ENCODE measurements at places on chromosomes 5 and 9.

DNA sequence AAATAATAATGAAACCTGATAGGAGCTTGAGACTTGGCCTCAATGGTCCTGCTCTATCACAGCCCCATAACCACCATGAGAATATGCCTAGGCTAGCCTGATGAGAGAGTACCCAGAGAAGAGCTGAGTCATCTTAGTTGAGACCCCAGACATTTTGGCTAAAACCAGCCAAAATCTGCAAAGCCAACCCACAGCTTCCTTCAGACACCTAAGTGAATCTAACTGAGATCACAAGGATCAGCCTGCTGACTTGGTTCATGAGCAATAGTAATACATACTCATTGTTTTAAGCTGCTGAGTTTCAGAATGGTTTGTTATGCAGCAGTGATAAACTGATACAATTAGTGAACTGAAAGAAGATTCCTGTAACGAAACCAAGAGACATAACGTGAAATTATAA lies 473.7 kb upstream of the PTGER4 start:
- DNase-seq: no peak

DNA sequence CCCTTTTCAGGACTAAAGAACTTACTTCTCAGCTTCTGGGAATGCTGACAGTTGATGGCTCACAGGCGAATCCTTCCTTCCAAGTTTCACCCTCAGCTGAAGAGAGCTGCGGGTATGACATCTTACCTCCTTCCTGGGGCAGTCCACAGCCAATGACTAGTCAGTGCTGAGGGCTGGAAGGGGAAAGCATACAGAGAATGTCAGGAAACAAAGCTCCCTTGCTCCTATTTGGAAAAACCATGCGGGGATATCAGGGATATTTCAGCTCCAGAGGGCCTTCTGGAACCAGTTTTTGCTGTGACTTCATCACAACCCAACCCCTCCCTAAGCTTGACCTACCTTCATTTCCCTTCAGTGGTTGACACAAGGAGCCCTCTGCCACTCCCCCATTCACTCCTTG lies 15.7 kb downstream of the FTMT start:
- no peak for DNase-seq

GRCh38 chr5:9380109-9380508 lies 165.8 kb downstream of the SEMA5A start:
- DNase-seq: no peak

DNA sequence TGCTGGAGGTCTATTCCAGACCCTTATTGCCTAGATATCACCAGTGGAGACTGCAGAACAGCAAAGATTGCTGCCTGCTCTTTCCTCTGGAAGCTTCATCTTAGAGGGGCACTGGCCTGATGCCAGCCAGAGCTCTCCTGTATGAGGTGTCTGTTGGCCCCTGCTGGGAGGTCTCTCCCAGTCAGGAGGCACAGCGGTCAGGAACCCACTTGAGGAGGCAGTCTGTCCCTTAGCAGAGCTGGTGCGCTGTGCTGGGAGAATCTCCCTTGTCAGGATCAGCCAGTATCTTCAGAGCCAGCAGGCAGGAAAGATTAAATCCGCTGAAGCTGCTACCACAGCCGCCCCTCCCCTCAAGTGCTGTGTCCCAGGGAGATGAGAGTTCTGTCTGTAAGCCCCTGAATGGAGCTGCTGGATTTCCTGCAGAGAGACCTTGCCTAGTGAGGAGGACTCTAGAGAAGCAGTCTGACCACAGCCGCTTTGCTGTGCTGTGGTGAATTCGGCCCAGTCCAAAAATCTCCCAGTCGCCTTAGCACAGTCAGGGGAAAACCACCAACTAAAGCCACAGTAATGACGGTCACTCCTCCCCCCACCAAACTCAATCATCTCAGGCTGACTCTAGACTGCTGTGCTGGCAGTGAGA lies 124.1 kb downstream of the JAKMIP2 start:
- no peak for DNase-seq

DNA sequence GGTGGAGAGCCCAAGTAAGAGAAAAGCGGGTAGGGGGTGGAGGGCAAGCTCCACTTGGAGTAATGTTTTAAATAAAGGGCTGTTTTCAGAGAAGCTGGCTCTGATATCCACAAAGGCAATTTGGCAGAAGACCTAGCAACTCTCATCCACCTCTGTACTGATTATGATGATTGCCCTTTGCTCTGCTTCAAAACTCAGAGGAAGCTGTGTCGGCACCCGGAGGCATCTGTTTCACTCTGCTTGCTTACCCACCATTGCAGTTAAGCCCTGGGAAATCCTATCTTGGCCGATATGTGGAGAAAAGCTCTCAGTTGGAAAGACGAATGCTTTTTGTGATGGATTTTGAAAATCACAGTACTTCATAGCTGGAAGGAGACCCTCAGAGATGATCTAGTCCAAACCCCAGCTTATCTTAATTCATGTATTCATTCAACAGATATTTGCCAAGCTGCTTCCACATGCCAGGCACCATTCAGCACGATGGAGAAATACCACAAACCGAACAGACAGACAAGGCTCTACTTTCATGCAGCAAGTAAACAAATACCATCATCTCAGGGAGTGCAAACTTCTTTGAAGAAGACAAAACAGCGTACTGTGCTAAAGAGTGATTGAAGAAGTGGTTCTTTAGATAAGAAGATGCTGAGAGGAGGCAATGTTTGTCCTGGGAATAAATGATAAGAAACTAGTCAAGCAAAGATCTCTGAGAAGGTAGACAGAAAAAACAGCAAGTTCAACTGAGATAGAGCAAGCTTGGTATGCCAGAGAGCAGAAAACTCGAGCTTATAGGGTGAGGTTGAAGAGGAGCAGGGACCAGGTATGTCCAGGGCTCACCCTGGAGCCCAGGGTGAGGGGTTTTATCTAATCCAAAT lies 140.4 kb upstream of the SPDL1 start:
- DNase-seq: no peak

DNA sequence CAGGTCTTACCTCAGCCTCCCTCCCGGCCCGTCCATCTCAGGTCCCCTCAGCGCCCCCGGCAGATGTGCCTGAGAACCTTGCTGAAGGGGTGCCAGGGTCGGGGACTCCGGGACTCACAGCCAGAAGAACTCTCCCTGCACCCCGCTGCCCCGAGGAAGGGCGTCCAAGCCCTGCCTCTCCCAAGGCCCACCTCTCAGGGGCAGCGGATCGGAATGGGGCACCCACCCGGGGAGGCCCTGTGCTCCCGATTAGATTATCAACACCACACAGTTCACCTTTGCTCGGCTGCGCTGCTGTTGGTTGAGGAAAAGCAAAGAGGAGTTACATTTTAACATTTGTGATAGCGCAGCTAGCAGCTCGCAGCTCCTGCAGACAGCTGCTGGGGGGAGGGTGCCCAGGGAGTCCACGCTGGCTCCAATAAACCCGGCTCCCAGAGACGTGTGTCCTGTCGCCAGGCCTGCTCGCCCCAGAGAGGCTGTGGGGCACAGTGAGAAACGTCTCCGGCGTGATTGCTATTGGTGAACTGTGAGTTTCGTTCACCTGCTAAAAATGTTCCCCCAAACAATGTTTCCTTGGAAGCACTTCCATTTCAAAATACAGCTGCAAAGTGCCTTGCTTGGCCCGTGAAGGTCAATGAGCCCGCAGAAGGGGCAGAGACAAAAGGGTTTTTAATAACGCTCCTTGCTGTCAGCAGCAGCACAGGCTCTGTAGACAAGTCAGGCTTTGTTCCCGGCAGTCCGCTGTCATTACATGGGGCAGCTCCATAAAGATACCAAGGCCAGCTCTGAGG lies 18.6 kb upstream of the SLC6A19 start:
- DNase-seq: no peak

GRCh38 chr5:172874647-172875504 lies 40.8 kb downstream of the ERGIC1 start:
- no peak for DNase-seq

- DNase-seq: no peak
Observed at GRCh38 chr5:96692441-96692840, 30.3 kb downstream of the CAST start.

DNA sequence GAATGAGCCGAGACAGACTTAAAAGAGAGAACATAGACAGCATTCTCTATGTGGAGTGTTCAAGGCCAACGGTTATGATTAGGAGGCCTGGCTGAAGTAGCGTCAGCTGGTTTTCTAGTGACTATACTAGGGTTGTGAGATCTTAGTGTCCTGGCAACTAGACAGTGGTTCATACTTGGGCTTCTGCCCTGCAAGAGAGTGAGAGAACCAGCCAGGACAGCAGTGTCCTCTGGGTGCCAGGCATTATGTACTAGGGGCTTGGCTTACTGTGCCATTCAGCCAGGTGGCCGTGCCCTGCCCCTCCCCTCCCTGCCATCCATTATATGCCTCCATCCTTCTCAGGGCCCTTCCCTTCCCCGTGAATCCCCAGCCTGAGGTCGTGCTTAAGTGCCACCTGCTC lies 56.8 kb downstream of the TRIO start:
- no peak for DNase-seq

- no peak for DNase-seq
Observed at GRCh38 chr5:142346706-142347105, 21.9 kb upstream of the SPRY4 start.

DNA sequence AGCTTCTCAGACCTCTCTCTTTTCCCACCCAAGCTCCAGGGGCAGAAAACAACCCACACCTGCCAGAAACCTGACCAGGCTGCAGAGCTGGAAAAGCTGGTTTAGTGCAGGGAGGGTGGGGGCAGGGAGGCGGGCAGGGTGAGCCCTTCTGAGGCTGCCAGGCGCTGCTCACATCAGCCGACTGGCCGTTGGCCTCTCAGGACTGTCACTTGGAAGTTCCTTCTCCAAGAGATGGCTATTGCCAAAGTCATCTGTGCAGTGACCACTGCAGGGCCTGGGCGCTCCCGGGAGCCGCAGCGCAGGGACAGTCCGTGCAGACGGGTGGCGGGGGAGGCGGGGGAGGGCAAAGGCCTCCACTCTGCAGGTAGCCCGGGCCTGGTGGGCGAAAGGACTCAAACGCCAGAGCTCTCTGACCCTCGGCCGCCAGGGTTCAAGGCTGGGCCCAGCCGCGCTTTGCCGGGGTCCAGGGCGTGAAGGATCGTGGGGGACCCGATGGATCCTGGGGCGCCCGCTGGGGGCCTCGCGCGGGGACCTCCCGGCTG lies 205.0 kb upstream of the IER5L start:
- DNase-seq: no peak

DNA sequence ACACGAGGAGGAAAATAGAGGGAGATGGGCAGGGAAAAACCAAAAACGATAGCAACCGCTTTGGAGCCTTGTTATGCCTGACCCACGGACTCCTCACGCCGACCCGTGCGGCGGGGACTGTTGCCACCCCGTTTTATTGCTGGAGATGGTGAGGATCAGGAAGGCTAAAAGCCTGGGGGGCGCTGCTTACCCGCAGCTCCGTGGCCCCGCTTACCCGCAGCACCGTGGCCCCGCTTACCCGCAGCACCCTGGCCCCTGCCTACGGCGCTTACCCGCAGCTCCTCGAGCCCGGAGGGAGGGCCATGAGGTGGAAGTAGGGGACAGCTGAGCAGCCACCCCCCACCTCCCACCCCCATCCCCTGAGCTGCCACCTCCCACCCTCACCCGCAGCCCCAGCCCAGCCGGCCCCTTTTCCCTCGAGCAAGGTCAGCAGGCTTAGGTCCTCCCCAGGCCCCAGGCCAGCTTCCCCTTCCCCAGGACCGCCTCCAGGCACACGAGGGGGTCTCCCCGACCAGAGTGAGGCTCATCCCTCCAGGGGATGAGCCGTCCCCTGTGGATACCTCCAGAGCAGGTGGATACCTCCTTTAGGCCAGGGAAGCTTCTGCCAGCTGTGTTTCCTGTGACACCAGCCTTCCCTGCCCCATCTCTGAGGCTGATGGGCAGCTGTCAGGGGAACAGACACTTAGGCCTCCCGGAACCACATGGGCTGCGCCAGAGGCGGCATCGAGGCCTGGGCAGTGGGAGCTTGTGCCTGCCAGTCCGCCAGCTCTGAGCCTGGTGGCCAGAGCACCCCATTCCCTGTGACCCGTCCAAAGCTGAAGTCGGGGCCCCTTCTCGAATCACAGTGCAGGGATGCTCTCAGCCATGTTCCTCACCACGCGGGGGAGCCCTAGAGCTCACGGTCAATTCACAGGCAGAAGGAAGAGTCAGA lies 92.3 kb downstream of the LMX1B start:
- DNase-seq: peak; percentile 66

DNA sequence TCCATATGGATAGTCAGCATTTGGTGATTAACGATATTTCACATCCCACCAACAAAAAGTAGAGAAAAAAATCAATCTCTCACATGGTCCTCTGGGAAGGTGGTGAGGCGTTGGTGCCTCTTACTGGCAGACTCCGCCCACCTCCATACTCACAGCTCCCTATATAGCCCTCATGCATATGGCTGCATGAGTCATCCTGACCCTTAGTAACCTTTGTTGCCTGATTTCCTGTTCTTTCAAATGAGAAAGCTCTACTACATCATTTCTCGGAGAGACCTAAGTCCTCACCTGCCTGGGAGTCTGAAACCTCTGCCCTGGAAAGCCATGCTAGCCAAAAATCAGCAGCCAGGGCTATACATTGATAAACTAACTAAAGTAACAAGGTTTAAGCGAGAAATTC lies 33.3 kb upstream of the ABCA1 start:
- DNase-seq: peak; percentile 36

GRCh38 chr5:115553082-115553481 lies 8.5 kb upstream of the FEM1C start:
- DNase-seq: no peak

- peak; percentile 32 for DNase-seq
Observed at GRCh38 chr5:132777209-132778069, at the start of gene SEPTIN8. SEPTIN8 (minus strand) TSS chr5:132777239; CDS start chr5:132777137, 102 bp downstream.

- no peak for DNase-seq
Observed at GRCh38 chr5:124725040-124725434, 21.4 kb downstream of the ZNF608 start.

- peak; percentile 22 for DNase-seq
Observed at GRCh38 chr9:137221506-137222111, 431 bp downstream of the RNF208 start.

GRCh38 chr5:59149271-59149670 lies 566.4 kb downstream of the RAB3C start:
- DNase-seq: no peak

DNA sequence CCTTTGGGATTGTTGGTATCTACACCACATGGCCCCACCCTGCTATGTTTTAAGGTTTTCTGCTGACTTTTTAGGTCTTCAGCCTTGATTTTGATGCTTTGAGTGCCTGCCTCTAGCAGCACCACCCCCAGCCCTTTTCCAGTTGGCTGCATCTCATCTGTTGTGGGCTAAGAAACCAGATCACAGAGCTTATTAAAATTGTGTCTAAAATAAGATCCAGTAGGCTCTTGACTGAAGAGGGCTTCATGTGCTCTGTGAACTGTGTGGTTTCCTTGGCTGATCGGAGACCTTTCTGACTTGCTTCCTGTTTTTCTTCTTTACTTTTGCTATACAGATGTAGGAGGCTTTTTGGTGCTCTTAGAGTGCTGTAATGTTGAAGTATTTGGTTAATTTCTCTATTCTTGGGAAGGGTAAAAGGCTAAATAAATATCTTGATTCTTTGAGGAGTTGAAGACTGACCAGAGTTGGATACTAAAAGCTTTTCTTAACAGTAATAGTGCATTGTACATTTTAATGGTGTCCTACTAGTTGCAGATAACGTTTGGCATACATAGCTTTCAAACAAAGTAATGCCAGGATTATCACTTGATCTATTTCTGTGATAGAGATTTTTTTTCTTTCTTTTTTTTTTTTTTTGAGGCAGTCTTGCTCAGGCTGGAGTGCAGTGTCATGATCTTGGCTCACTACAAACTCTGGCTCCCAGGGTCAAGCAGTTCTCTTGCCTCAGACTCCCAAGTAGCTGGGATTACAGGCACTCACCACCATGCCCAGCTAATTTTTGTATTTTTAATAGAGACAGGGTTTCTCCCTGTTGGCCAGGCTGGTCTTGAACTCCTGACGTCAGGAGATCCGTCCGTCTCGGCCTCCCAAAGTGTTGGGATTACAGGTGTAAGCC lies 4.5 kb downstream of the UBE2D2 start:
- DNase-seq: no peak

GRCh38 chr5:57626703-57627102 lies 144.1 kb upstream of the ACTBL2 start:
- no peak for DNase-seq

- no peak for DNase-seq
Observed at GRCh38 chr9:35696520-35697215, 6.9 kb upstream of the TPM2 start.
